Heart left ventricle (tissue), 16 donors: ENCODE measurements at places on chromosomes 11 and 22.

DNA sequence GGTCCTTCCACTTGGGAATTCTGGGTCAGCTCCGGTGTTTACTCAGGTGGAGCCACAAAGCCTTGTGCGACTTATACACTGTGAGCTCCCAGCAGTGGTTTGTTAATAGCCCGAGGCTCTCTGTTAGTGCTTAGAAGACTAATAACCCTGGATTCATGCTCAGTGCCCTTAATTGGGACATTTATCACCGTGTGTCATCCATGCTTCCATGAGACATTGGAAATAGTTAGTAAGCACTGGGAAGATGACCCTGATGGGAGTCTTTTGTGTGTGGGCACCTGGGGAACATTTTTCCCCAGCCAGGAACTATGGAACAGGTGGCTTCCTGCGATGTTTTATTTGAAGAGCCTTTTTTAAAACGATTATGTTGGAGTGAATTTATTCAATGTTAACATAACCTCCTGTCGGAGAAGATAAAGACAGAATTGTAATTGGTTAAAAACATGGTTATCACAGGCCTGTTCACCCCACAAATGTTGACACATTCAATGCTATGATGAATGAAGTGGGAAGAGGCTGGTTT lies 188.9 kb downstream of the MYO18B start:
- no peak for DNase-seq

DNA sequence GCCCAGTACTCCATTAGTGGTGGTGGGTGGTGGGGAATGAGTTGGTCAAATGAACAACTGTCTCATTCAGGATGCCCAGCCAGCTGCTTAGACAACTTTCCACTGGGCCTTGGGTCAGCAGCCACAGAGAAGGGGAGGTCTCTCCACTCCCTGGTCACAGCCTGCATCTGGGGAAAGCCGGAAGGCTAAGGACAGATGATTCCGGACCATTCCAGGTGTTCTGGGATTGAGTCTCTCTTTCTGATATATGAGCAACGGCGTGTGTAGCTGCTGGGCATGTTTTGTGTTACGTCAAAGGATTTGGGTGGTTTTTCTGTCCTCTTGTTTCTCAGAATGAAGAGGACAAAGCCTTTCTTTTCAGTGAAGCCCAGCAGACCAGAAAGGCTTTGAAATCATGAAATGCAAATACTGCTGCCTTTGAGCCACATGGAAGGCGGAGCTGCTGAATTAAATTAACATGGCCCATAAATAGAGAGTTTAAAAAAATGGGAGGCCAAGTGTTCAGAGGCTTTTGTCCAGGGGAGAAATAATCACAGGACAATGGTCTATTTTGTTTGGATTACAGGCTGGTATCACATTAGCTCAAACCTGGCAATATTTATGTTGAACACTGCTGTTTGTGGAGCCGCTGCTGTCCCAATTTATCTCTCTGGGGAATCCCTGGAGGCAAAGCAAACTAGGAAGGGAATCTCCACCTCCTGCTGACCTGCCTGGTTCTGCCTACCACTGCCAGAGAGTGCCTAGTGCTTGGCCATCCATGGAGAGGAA lies 234.4 kb upstream of the E2F8 start:
- no peak for DNase-seq

DNA sequence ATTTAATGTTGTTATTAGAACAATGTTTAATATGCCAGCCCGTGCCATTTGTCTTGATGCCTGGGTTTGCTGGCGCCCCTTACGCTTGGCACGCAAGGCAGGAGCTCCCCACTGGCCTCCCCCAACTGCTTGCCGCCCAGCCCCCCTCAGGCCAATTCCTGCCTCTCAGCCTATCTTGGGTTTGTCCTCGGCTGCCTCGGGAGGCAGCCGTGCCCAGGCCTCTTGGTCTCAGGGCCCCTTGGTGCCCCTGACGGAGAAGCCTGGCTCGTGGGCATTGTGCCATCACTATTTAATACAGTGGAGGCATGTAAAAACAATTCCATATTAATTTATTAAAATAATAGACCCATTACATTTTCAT lies 119.8 kb downstream of the KCNQ1OT1 start:
- DNase-seq: peak; percentile 22

GRCh38 chr11:69888483-69889181 lies 69.4 kb upstream of the FGF3 start:
- no peak for DNase-seq

- DNase-seq: peak; percentile 69
Observed at GRCh38 chr11:61834278-61835048, 6.4 kb downstream of the FADS2 start.

- no peak for DNase-seq
Observed at GRCh38 chr22:46483353-46483752, 54.1 kb downstream of the CELSR1 start.

GRCh38 chr11:6022956-6023355 lies 7.6 kb downstream of the OR56A1 start:
- DNase-seq: peak; percentile 20

DNA sequence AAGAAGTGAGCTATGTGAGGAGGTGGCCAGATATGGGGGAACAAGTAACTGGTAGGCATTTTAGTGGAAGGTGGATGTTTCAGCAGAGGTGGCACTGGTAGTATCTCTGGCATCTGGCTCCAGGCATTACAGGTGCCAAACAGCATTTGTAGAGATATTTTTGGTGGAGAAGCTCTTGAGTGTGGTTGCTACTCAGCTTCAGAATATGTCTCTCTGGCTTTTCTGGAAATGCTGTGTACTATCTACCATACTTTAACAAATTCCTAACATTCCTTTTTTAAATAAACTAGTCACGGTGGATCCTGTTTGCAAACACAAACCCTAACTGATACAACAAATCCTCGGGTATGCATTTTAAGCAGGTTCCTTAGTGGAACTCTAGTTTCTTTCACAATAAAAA lies 128.0 kb downstream of the BARX2 start:
- no peak for DNase-seq

GRCh38 chr11:128300785-128301184 lies 286.6 kb downstream of the ETS1 start:
- DNase-seq: no peak

GRCh38 chr11:62260261-62260953 lies 9.6 kb upstream of the SCGB2A2 start:
- no peak for DNase-seq

- DNase-seq: no peak
Observed at GRCh38 chr22:26700886-26701285, 43.5 kb downstream of the MIAT start.

DNA sequence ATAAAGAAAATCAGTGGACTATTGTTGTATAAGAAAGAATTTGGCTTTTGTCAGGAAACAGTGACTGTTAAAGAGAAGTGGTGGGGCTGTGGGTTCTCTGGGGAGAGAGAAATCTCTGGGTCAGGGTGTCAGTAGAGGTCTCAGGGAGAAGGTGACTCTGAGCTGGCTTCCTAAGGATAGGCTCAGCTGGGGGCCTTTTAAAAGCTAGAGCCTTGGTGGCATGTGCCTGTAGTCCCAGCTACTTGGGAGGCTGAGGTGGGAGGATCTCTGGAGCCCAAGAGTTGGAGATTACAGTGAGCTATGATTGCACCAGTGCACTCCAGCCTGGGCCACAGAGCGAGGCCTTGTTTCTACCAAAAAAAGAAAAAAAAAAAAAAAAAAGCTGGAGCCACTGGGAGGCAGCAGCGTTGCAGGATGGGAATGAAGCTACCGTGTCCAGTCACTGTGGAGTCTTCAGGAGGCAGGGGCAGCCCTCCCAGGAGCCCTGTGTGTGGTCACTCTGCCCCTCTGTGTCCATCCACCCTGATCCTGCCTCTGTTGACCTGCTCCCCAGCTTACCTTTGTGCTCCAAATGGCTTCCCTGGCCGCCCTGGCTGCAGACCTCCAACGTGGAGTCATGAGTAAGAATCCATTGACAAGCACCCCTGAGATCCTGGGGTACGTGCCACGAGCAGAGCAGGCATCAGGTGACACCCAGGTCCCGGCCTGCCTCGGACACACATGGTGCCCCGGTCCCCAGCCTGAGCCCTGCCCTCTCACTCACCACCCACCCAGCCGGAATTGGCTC lies 5.4 kb upstream of the MIF start:
- no peak for DNase-seq

GRCh38 chr11:36500315-36500721 lies 9.8 kb downstream of the TRAF6 start:
- DNase-seq: peak; percentile 36

DNA sequence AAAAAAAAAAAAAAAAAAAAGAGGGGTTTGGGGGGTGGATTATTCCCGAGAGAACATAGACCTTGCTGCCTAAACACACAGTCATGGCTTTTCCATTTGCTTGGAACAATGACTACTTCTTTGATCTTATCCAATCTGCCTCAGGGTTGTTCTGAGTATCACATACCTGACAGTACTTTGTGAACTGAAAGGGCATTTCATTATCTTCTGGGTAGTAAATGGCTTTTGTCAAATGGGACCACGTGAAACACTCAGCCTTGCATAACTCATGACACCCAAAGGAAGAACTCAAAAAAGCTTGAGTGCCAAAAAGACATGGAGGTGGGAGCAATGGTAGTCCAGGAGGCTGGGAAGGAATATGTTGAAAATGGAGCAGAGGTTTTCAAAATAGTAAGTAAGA lies 123.2 kb upstream of the BID start:
- no peak for DNase-seq

DNA sequence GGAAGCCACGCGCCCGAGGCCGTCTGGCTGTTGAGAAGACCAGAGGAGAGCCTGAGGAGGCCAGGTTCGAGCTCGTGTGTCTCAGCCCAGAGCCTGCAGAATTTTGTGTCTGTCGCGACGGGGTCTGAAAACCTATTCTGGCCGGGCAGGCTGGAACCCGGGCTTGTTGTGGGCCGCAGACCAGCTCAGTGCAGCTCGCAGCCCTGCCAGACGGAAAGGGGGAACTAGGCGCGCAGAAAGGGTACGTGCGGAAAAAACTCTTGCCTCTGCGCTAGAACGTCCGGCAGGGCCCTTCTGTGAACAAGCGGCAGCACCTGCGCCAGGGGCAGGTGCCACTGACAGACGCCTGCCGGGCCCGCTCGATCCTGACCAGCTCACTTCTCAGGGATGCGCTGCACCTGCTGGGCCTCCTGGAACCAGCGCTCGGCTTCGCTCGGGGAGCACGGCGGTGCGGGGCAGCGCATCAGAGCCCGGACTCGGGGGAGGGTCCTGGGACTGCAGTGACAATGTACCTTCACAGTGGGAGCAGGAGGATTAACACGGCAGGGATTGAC lies 409.3 kb downstream of the BRD1 start:
- no peak for DNase-seq

GRCh38 chr22:31621507-31622124 lies 40.4 kb downstream of the PISD start:
- DNase-seq: no peak

DNA sequence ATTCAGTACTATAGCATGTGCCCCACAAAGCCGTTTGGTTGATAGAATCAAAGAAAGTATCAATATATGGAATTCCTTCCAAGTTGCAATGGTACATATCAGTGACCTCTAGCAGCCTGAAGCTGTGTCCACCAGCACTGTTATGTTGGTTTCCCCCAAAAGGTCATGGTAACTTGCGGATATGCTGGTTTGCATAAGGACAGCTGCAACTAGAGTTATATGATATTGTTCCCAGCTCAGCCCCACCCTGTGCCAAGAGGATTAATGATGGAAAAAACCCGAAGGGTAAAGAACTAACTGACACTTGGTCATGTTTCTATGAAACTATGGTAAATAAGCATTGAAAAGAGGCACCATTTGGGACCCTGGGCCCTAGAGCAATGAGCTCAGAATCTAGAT lies 93.5 kb downstream of the PDHX start:
- no peak for DNase-seq

DNA sequence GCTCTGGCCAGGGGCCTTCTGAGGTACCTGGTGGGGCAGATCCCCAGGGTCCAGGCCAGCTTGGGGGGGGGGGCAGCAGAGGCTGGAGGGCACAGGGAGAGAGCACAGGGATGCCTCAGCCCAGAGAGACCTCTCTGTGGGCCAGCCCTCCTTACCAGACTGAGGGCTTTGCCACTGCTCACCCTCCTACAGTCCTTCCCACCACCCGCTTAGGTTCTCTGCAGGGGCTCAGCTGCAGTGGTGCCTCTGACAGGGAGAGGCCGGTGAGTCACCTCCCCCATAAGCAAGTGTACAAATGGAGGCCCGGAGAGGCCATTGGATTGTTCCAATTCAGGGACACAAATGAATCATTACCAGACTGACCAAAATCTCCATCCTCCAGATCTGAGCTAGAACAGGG lies 68.1 kb upstream of the LMO1 start:
- no peak for DNase-seq

DNA sequence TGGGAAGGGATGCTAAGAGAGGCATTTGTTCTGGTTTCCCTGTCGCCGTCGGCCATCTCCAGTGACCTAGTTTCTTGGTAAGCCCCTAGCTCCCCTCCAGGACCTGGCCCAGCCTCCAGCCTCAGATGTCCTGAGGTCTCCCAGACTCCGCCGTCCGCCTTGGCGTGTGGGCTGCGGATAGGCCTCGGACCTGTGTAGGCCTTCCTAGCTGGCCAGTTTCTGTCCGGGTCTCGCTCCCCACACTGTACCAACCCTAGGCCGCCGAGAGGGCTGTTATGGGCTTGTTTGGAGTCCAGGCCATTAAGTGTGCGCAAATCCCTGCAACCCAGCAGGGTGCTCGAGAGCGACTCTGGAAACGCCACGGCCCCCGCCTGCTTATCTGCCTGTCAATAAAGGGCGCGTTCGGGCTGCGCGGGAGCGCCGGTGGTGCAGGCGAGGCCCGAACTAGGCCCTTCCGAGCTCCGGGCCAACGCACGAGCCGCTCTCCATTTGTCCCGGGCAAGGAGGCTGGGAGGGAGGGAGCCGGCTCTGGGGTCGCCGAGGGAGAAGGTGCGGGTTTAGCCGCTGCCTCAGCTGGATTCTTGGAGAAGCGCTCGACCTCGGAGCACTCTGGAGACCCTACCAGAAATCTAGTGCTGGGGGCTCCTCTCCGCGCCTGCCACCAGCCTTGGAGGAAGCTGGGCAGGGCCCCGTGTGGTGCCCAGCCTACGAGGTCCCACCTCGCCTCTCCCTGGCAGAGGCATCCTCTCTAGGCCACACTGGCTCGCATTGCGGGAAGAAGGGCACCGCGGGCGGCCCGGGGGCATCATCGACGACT lies 8.7 kb upstream of the PAX6 start:
- DNase-seq: no peak

- DNase-seq: no peak
Observed at GRCh38 chr22:41290262-41291221, 4.6 kb upstream of the RANGAP1 start.

DNA sequence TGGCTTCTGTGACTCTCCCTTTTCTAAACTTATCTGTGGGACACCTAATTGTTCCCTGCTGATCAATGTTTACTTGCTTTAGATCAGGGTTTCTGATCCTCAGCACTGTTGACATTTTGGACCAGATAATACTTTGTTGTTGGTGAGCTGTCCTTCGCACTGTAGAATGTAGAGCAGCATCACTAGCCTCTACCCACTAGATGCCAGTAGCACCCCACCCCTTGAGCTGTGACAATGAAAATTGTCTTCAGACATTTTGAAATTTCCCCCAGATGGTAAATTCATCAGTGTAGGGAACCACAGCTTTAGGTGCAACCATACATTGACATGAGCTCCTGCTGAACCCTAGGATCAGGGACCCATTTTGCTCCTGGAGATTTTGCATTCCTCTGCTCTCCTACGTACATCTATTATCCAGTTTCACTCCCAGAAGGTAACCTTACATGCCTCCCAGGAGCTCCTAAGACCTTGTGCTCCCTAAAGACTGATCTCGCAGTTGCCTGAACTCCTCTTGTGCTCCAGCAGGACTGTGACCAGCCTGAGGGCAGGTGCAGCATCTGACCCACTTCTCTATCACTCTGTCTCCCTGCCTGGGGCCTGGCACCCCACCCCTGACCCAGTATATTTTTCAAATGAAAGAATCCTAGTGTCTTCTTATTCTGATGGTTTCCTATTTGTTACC lies 107.8 kb downstream of the FAR1 start:
- no peak for DNase-seq
